LHCN-M2 (cell line): ENCODE measurements at places on chromosomes 1 and 21. TPM values are rescaled to one million over a fixed set of nuclear protein-coding genes. Genes with fewer than 3 reads are reported as not detected.

DNA sequence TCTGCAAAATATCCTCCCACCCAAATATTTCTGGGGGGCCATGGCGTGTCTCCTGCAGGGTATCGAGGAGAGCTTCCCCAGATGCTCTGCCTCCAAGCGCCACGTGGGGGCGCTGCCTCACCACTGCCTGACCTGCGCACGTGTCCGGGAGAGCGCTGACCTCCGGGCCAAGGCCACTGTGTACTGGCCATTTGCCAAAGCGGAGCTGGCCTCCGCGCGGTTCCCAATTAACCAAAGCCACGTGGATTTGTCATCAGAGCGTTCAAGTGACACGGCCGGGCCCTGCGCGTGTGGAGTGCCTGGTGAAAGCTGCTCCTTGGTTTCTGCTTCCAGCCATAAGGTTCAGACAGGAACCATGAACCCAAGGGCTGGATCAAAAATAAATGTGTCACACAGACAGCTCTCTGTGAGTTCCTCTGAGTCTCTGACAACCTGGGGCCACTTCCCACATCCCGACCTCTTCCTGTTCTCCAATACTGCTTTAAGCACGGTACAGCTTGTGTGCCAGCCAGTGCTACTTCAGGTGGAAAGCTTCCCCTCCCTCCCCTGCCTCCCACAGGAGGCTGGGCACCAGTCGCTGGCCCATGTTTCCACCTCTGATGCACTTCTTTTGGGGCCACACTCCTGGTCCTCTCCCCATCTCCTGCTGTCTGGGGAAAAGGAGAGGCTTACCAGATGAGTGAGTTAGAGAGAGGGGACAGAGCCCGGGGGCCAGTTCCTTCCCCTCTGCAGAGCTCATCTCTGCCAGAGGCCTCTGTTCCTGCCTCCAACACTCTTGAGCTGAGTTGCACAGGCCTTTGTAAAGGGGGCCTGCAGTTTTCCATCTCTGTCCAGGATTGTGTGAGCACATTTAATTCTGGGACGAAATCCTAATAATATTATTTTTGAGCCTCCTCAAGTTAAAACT lies 26.1 kb downstream of the ZP4 start:
- DNase-seq = peak; percentile 39

TRAPPC3 gene
- total RNA-seq = 129 and 134 TPM in 2 replicates

DNA sequence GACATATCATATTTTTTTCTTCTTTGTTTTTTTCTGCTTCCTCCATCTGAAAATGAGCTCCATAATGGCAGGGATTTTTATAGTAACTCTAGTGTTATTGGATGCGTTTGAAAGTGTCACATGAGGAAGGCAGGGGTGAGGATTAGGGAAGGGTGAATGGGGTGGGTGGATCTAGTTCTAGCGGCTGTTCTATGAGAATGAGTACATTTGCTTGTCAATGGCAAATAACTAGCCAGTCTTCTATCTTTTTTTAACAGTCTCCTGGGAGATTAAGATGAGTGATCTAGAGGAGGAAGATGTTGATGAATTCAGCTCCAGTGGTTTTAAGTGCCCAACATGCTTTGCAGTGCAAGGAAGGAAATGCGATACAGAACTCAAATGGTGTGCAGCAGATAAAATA lies 5.8 kb downstream of the OR14I1 start:
- DNase-seq = no peak

- no peak for DNase-seq
Observed at GRCh38 chr1:186564582-186564981, 103.7 kb upstream of the PDC start.

DNA sequence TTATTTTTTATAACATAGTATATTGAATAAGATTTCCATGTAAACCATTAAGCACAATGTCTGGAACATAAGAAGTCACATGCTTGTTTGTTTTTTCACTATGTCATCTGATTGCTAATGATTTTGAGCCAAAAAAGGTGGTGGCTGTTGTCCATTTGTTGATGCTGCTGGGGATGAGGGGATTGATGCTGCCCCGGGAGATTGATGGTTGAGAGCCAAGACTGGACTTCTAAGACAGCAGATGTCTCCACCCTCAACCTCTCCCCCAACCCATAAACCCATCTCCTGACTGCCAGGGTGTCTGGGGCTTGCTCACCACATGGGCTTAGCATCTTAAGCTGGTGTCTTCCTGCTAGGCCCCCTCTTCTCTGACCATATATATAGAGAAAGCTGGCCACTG lies 35.8 kb upstream of the CD34 start:
- no peak for DNase-seq

NSUN4 gene
- 13.0 and 14.3 TPM in 2 replicates for total RNA-seq

- DNase-seq = peak; percentile 94
Observed at GRCh38 chr1:21334214-21335087, 44.2 kb upstream of the ECE1 start.

DNA sequence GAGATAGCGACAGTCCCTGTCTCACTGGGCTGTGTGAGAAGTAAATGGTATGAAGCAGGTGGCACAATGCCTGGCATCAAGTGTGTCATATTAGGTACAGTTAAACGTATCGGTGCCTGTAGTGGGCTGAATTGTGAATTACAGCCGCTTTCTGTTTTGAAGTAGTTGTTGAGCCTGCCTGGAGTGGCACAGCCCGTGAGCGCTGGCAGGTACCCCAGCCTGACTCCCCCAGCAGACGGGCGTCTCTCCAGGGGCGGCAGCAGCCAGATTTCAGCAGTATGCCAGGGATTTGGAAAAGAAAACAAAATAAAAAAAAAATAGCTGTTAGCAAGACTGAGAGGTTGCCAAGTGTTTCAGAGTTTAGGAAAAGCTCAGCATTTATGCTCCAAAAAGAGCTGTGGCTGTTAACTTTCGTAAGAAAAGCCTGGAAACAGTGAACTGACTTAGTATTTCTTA lies 26.6 kb upstream of the GPR153 start:
- DNase-seq = no peak

- DNase-seq = no peak
Observed at GRCh38 chr1:205043866-205044265, 854 bp downstream of the CNTN2 start.

GRCh38 chr1:173560285-173560880 lies 42.5 kb downstream of the SLC9C2 start:
- DNase-seq = no peak

DNA sequence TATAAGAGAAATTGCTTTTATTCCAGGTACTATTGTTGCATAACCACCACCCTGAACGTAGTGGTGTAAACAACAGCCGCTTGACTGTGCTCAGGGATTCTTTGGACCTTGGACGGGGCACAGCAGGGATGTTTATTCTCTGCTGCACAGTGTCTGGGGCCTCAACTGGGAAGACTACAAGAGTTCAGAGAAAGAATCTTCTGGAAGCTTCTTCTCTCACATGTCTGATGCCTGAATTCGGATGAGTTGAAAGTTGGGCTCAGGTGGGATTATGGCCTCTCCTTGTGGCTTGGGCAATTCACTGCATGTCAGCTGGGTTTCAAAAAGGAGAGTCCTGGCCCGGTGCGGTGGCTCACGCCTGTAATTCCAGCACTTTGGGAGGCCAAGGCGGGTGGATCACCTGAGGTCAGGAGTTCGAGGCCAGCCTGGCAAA lies 19.0 kb upstream of the SSBP3 start:
- no peak for DNase-seq

DNA sequence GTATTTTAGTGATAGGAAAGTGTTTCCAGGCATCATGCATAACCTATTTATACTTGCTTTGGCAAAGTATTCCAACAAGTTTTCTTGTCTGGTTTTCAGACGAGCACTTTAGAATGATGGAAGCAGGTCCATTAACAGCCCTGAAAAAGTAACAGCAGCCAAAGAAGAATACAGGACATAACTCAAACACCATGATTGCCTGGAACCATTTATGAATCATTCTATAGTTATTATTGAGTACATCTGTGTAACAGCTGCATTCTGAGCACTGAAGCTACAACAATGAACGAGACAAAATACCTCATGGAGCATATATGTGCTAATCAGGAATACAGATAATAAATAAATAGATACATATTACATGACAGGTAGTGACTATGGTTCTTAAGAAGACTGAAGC lies 12.6 kb downstream of the IL10RB start:
- no peak for DNase-seq

DNA sequence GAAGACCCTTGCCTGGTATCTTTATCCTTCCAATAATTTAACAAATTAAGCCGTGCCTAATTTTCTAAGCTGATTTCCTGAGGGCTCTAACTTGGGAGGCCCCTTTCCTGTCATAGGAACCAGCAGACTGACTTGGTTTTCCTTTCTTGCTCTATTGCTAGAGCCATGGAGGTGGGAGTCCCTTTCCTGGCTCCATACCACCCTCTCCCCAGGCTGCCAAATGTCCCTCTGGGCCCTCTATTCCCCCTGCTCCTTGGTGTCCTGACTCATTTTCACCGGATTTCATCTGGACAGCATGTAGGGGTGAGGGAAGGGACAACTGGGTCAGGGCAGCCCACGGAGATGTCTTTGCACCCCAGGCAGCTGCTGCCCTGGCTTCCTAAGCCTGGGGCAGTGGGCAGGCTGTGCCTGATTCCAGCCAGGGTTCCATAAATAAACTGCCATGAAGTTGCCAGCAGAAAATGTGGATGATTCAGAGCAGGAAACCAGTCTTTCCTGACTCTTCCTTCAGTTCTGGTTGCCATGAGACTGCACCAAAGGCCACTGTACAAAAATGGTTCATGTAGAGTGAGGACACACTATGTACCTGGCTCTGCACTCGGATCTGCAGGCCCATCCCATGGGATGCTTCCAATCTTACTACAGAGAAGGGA lies 38.0 kb upstream of the SERBP1 start:
- DNase-seq = peak; percentile 76

HSPA6 gene
- total RNA-seq = 0.11 TPM in 1 of 2 replicates, not detected in the other

BNIPL gene
- total RNA-seq = 0.06 and 0.32 TPM in 2 replicates

ZNF687 gene
- total RNA-seq = 16.2 and 21.6 TPM in 2 replicates

- DNase-seq = no peak
Observed at GRCh38 chr1:233909195-233909594, 4.7 kb downstream of the SLC35F3 start.

ZNF695 gene
- total RNA-seq = 4.1 and 5.8 TPM in 2 replicates

GRCh38 chr1:228867108-228867950 lies 132.1 kb downstream of the RHOU start:
- DNase-seq = no peak
